ENCODE measurements at places on chromosomes 4 and X.

DNA sequence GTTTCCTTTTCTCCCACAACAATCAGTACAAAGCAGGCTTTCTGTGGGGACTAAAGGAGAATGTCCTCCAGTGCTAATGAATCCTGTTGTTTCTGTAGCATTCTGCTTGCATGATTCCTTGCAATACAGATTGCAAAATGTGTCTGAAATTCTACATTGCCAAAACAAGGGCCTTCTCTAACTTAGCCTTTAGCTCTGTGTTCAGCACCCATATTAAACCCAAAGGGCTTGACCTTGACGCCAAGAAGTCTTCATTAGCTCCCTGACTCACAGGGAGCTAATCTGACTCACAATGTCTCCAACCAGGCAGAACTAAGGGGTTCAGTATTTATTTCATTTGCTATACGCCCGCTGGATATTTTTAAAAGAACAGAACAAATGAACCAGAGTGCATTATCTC lies 241.4 kb upstream of the CLNK start:
- no peak for DNase-seq

GRCh38 chr4:155025762-155026457 lies 182.5 kb upstream of the NPY2R start:
- peak; percentile 51 for DNase-seq

- no peak for DNase-seq
These were observed 27.6 kb upstream of the SRD5A3 start for GRCh38 chr4:55318175-55319129.

DNA sequence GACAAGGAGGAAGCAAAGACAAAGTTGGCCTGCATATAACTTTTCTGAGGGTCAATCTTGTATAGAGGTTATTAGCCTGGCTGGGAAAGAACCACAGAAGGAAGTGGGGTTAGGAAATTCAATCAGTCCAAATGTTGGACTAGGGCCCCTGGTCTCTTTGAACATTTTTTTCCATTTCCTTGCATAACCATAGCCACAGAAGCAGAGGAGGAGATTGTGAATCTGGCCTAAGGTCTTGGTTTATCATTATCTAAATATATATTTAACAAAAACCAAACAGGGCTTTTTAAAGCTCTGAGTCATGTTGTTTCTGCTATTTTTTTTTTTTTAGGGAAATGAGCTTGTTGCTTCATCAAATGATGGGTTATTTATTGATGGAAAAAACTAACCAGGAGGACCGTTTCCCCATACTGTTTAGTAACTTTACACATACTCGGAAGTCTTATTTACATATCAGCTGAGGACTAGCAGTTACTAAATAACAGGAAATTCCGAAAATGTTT lies 97.7 kb upstream of the ACSL4 start:
- DNase-seq: no peak

Measured in Right ventricle myocardium superior (tissue), 1 donor.